ENCODE measurements at places on chromosomes 5 and 9. TPM values are rescaled to one million over a fixed set of nuclear protein-coding genes. Genes with fewer than 3 reads are reported as not detected.

The ERP44 gene
- total RNA-seq: 16.7 TPM

The PCDHA5 gene
- total RNA-seq: 0.69 TPM

The BTNL3 gene
- not detected for total RNA-seq

DNA sequence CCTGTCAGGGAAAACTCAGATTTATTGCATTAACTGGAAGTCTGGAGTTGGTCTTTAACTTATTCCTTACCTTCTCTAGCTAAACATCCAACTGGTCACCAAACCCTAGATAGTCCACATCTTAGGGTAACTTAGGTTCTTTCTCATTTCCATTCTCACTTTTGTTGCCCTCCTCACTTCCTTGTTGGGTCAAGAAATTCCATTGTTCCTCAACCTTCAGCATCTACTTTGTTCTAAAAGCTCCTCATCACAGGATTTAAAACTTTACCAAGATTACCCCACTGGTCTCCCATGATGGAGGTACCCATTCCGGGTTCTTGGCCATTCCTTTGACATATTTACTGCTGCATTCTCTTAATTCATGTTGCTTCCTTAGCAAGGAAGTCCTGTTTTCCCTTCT lies 32.1 kb downstream of the PTTG1 start:
- H3K4me1 ChIP-seq: no peaks in the 10 kb centered on the region
- no peak for DNase-seq
- H3K4me3 ChIP-seq: no peak overlapping the region
- H3K36me3 ChIP-seq: no peaks in the 10 kb centered on the region

- no peak overlapping the region for H3K27ac ChIP-seq
- H3K4me3 ChIP-seq: no peak overlapping the region
- no peaks in the 10 kb centered on the region for H3K36me3 ChIP-seq
- no peaks in the 10 kb centered on the region for H3K27me3 ChIP-seq
Observed at GRCh38 chr9:114677418-114677817, 4.6 kb downstream of the TEX48 start.

DNA sequence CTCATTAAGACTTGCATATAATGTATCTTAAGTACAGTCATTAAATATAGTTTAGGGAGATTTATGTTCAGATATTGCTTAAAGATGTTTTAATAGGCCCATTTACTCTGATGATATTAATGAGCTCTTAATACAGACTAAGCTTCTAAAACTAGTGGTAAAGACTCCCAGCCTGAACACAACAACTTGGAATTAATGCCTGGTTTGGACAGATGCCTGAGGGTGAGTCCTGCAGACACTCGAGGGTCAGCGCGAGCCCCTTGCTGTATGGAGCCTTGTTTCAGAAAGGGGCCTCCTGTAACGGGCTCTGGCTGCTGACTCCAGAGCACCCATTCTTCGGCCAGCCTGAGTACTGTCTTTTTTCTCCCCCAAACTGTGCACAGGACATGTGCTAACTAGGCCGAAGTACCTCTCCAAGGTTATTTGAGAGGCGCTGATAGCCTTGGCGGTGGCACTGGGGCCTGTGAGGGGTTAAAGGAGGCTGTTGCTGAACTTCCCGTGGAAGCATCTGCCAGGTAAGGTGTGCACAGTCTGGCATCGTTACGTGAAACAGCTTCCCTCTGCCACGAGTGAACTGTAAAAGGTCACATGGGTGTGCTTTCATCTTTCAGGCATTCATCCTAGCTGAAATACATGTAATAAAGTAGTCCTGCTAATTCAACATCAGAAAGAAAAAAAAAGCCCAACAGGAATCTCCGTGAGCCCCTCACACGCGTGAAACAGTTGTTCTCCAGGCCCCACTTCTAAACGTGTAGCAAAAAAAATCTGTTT lies 113.4 kb downstream of the MVB12B start:
- no peak overlapping the region for H3K27ac ChIP-seq
- no peaks in the 10 kb centered on the region for H3K4me1 ChIP-seq
- DNase-seq: no peak
- H3K36me3 ChIP-seq: no peaks in the 10 kb centered on the region
- H3K27me3 ChIP-seq: no peaks in the 10 kb centered on the region

GRCh38 chr9:219670-220365 lies 5.2 kb downstream of the DOCK8 start:
- no peak overlapping the region for H3K27ac ChIP-seq
- no peaks in the 10 kb centered on the region for H3K36me3 ChIP-seq
- H3K27me3 ChIP-seq: no peaks in the 10 kb centered on the region
- H3K4me3 ChIP-seq: no peak overlapping the region

All from uterus (tissue), 4 donors.